ENCODE measurements at places on chromosomes 4 and X. TPM values are rescaled to one million over a fixed set of nuclear protein-coding genes. Genes with fewer than 3 reads are reported as not detected.

The EDA gene
- 2.8 TPM for total RNA-seq

The PHOX2B gene
- not detected for total RNA-seq

DNA sequence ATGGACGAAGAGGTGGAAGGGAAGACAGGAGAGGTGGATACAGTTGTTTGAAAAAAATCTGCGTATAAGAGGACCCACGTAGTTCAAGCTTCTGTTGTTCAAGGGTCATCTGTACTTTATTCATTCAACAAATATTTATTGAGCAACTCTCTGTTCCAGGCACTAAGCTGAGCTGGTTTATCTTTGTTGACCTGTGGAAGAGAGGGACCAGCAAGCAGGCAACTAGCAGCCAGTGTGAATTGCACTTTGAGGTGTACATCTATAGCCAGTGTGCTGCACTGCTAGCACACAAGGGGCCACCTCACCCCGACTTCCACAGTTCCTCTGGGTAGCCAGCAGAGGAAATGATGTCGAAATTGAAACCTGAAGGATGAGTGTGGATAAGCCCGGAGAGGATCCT is 191.4 kb downstream of the SOWAHB start:
- no peak for DNase-seq

GRCh38 chrX:16573781-16574180 is 76.2 kb upstream of the S100G start:
- no peak for DNase-seq

DNA sequence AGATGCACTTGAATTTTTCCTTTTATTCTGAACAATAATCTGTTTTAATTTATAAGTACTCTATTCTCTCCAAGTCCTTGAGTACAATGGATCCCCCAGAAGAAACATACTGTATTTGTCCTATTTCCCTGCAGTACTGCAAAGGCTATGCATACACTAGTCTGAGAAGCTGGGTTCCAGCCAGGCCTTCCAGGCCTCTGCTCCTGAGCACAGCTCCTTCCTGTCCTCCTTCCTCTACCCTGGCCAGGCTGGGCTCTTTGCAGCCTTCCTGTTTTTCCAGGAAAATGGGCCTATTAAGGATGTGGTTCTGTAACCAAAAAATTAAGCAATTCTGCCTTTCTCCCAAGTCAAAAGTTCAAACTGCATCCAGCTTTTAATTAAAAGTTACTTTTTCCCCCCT is 68.0 kb upstream of the STIM2 start:
- DNase-seq = no peak

Measured in CD4-positive, alpha-beta memory T cell (primary cell).